Activated CD8-positive, alpha-beta memory T cell treated with anti-CD3 and anti-CD28 coated beads, Interleukin-2, amount 10 ng/mL, durations not matched to agents 7 days and 5 days (primary cell): ENCODE measurements at places on chromosomes 1 and 21.
A peak's percentile ranks its signal among the peaks of the same experiment; 100 is the strongest.

DNA sequence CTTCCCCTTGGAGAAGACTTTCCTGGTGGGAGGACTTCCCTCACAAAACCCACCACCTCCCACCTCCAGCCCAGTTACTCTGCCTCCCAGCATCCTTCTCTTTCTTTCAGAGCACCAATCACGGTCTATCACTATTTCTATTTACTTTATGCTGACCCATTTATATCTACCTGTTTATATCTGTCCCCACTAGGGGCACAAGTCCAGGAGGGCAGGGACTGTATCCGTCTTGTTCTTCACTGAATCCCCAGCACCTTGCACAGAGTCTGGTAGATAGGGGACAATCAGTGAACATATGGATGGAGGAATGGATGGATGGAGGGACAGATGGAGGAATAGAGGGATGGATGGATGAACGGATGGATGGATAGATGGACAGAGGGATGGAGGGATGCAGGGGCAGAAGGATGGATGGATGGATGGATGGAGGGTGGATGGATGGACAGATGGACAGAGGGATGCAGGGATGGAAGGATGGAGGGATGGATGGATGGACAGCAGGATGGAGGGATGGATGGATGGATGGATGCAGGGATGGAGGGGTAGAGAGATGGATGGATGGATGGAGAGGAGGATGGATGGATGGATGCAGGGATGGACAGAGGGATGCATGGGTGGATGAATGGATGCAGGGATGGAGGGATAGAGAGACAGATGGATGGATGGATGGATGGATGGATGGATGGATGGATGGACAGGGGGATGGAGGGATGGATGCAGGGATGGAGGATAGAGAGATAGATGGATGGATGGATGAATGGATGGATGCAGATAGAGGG is 5.5 kb downstream of the C1QB start:
- DNase-seq = no peak

DNA sequence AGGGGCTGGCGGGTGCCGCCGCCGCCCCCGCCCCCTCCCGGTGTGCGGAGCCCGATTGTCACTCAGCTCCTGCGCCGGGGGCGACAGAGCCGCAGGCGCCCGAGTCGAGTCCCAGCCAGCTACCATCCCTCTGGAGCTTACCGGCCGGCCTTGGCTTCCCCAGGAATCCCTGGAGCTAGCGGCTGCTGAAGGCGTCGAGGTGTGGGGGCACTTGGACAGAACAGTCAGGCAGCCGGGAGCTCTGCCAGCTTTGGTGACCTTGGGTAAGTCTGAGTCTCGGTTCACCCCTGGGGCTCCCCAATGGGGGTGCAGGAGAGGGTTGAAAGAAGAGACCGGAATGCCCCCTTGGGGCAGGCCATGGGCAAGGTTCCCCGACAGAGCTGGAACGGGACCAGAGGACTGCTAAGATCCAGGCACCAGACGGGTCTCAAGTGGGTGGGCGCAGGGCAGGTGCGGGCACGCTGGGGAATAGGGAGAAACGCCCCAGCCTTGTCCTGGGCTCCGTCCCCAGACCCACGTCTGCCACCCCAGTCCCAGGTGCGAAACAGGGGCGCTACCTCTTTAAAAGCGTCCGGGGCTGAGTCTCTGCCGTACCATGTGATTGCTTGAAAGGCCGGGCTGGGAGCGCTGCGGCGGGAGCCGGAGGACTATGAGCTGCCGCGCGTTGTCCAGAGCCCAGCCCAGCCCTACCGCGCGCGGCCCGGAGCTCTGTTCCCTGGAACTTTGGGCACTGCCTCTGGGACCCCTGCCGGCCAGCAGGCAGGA is at the start of gene ADORA1:
TSS of gene ADORA1 (plus strand) at position 61 of the 765 bp plus-strand sequence. CDS start 1,116 bp downstream, outside the sequence.
- peak; percentile 35 for DNase-seq

GRCh38 chr1:196387766-196388165 is 220.5 kb downstream of the KCNT2 start:
- no peak for DNase-seq

GRCh38 chr1:110258734-110259133 is 48.6 kb downstream of the KCNC4 start:
- DNase-seq = no peak

DNA sequence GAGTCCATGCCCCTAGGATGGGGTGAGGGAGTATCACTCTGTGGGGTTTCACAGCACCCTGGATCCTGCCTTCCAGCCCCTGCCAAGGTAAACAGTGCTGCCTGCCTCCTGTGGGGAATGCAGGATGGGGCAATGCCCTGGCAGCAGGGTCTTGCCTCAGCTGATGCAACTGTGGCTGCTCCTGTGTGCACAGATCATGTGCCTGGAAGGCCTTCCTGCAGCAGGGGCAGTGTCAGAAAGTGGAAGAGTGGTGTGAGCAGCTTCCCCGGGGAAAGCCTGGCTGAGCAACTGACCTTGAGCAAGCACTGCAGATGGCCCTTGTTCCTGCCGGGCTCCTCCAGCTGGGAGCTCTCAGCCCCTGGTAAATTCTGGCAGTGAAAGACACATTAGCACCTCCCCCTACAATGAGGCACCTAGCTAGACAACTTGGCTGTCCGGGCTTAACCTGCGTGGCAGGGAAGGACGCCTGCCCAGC is 9.9 kb downstream of the TOR3A start:
- DNase-seq = no peak

- DNase-seq = no peak
Measured at GRCh38 chr1:117760485-117760884, 154.6 kb downstream of the TENT5C start.

- DNase-seq = no peak
Measured at GRCh38 chr1:3261007-3261968, 192.3 kb downstream of the PRDM16 start.

GRCh38 chr1:169484683-169485430 is 887 bp downstream of the SLC19A2 start:
- DNase-seq = peak; percentile 59

GRCh38 chr1:56915960-56916359 is 49.9 kb downstream of the C8B start:
- no peak for DNase-seq

DNA sequence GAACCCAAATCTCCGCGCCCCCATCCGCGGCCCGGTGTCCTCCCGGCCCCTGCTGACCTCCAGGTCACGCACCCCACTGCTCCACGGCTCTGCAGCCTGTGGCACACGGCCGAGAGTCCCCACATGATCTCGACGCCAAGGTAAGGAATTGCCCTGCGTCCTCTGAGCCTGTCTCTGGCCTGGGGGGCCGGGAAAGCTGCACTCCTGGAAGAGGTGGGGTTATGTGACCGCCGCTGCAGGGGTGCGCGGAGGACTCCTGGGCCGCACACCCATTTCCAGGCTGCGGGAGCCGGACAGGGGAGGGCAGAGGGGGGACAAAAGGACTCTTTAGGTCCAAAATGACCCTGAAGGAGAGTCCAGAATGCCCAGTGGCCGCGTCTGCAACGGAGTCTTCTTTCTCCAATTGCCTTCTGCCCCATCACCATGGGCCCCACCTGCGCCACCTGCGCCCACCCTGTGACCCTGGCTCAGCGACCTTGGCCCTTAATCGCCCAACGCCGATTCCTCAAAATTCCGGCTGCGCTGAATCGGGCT is 997 bp upstream of the SIM2 start:
- no peak for DNase-seq

DNA sequence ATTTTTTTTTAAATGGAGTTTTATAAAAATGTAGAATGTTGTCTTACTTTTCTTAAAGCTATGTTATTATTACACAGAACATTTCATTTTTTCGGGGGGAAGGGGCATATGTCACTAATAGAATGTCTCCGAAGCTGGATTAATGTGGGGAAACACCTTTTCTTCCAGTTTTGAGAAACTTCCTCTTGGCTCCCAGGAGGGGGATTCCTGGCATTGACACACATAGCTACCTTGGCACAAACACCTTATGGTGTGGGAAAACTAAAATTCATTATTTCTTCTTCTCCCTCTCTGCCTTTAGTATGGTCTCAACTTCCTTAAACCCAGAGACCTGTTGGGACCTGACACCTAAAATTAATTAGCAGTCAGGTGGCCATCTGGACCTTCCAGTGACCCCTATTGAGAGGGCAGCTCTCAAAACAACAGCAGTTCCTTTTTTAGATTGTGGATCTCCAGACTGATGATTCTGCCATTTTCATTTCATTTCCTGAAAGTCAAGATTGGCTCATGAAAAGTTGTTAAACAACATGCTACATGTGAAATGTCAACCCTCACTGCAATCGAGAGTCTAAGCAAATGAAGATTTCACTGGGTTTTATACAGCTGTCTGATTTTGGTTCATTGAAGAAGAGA is 70.1 kb upstream of the EDEM3 start:
- no peak for DNase-seq

GRCh38 chr1:92577261-92577895 is 90.7 kb upstream of the GFI1 start:
- DNase-seq = peak; percentile 45

GRCh38 chr1:101190441-101190840 is 46.4 kb upstream of the S1PR1 start:
- DNase-seq = no peak

- DNase-seq = no peak
Measured at GRCh38 chr1:196638466-196638865, 13.4 kb upstream of the CFH start.

- no peak for DNase-seq
Measured at GRCh38 chr1:27001570-27002360, 8.3 kb downstream of the TRNP1 start.

DNA sequence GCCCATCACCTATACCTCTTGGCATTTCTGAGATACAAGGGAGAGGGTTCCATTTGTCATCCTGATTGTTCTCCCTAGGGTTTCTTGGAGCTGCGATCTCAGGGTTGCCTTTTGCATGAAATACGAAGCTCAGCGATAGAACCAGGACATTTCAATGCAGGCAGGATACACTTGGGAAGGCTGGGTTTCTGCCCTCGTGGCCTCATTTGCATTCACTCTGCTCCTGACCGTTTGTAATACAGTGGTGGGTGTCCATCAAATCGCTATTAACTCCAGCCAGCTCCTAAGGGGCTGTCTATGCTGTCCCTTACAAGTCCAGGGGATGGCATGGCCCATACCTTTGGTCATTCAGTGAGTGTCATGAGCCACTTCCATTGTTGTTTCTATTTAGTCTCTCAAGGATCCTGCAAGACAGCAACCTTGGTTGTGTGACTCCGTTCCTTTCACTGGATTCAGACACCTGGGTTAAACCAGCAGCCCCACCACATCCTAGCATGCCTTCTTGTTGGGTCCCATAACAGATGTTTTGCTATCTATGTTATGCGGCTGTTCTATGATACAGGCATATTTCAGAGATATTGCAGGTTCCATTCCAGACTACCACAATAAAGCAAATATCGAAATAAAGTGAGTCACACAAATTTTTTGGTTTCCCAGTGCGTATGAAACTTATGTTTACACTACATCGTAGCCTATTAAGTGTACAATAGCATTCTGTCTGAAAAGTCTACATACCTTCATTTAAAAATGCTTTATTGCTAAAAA is 18.3 kb downstream of the KAZN start:
- DNase-seq = no peak

DNA sequence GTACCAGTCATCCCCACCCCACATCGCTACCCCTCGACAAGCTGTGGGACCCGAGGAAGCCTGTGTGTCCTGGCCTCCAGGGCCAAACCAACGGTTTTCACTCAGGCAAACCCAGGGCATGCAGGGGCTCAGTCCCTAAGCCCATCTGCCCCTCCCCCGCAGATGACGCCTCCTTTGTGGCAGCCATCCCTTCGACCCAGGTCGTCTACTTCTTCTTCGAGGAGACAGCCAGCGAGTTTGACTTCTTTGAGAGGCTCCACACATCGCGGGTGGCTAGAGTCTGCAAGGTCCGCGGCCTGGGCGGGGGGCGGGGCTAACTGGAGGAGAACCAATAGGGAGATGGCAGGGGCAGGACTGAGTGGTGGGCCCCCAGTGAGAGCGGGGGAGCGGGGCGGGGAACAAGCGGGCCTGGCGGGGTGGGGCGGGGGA is 7.4 kb downstream of the SEMA4A start:
- peak; percentile 77 for DNase-seq

GRCh38 chr1:30538993-30539867 is 184.2 kb downstream of the MATN1 start:
- DNase-seq = no peak

DNA sequence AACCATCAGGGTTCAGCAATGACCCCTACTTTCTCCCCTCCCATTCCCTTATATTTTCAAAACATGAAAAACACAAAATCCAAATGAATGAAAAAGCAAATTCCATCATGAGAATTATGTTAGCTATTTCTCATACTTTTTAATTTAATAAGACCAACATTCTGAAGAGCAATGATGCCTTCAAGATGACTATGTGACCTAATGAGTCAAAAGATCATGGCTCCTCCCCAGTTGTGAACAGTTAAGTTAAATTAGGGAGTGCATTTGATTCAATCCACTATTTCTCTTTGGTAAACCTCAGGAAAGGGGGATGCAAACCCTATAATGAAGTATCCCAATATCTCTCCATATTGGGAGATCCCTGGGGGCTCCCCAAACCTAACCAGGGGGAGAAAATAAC is 36.5 kb downstream of the PUM1 start:
- no peak for DNase-seq

DNA sequence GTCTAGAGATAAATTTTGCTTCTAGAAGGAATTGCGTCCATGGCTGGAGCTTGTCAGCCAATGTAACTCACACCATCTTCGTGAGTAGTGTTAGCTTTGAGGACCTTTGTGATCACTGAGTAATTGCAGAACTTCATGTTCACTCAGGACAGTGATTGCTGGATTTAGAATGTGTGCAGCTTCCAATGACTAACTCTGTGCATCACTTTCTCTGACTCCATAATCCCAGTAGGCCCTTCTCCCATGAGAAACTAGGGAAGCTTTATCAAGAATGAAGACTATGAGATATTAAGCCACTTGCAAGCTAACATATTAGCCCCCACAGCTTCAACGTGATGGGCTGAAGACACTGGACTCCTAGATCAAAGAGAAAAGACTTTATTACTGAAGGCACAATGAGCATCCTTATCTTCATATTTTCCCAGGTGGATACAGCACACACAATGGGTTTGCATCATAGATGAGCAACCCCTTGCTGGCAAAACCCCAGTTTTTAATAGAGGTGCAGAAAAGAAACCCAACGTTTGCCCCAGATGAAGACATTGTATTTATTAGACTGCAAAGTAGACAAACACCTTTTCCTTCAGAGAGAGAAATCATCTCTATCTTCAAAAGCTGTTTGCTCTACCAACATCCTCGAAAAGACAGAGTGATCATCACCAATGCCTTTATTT is 561.0 kb downstream of the LTN1 start:
- no peak for DNase-seq

DNA sequence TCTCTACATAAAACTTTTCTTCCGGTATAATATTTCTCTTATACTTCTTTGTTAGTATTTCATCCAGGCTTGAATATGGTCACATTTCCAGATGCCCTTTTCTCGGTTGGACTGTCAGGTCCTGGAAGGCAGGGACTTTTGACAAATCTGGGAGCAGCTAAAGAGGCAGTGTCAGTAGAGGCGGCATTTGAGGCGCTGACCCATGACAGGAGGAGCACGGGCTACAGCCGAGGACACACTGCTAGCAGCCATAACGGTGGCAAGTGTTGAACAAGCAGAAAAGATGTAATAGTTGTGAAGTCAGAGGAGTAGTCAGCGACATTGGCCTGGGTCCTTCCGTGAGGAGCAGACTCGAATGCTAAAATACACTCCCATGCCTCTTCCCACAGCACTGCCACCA is 14.5 kb upstream of the NRIP1 start:
- DNase-seq = no peak
